ENCODE measurements at places on chromosomes 5 and 9.

DNA sequence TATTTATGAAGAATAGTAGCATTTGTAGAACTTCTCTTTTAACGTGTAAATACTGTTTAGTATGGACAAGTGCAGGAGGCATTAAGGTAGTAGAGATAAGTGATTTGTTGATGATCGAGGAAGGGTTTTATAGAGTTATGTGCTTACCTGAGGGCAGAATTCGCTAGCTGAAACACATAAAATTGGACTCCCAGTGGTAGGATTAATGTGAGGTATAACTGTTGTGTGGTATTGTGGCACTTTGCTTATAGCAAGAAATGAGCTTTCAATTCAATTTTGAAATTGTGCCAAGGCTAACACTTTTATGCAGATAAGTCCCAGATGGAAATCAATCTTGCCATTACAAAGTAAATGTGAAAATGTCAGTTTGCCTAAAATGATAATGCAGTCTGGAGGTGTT lies 1.2 kb downstream of the AP3S1 start:
- no peak for DNase-seq

- no peak for DNase-seq
These were observed 1.1 kb downstream of the ECM2 start for GRCh38 chr9:92534674-92535073.

- no peak for DNase-seq
These were observed 49.4 kb upstream of the PAPPA start for GRCh38 chr9:116103976-116104820.

DNA sequence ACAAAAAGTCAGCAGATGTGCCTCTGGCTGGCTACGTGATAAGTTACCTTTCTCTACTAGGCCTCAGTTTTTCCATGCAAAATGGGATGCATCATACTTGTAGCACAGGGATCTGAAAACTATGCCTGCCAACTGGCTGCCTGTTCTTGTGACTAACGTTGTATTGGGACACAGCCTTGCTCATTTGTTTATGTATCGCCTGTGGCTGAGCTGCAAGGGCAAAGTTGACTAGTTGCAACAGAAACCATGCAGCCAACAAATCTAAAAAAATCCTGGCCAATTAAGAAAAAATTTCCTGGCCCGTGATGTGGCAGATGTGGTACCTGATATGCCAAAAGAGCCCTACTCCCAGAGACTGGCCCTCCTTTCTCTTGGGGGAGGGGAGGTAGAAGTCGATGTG lies 131.3 kb downstream of the SEC61B start:
- no peak for DNase-seq
